ENCODE measurements at places on chromosomes 6 and 20.

GRCh38 chr6:126293891-126294524 is 45.9 kb upstream of the CENPW start:
- DNase-seq: no peak

- no peak for DNase-seq
These were observed 261.8 kb upstream of the QKI start for GRCh38 chr6:163152701-163153100.

DNA sequence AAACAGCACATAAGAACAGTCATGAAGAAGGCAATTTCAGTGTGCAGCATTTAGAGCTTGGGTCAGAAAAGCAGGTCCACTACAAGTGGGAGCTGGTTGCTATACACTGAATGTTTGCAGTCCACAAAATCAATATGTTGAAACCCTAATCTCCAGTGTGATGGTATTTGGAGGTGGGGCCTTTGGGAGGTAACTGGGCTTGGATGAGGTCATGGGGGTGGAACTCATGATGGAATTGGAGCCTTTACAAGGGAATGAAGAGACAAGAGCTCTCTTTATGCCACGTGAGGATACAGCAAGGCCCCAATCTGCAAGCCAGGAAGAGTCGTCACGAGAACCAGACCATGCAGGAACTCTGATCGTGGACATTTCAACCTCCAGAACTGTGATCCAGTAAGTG is 216.7 kb upstream of the SLC35B3 start:
- no peak for DNase-seq

GRCh38 chr20:36336954-36337704 is 31.0 kb downstream of the DLGAP4 start:
- DNase-seq: no peak

- no peak for DNase-seq
These were observed 168.1 kb upstream of the HDDC2 start for GRCh38 chr6:125469915-125470314.

GRCh38 chr20:57508831-57509230 is 16.1 kb downstream of the CTCFL start:
- no peak for DNase-seq

- DNase-seq: no peak
These were observed 28.8 kb downstream of the PDE7B start for GRCh38 chr6:135880066-135880972.

DNA sequence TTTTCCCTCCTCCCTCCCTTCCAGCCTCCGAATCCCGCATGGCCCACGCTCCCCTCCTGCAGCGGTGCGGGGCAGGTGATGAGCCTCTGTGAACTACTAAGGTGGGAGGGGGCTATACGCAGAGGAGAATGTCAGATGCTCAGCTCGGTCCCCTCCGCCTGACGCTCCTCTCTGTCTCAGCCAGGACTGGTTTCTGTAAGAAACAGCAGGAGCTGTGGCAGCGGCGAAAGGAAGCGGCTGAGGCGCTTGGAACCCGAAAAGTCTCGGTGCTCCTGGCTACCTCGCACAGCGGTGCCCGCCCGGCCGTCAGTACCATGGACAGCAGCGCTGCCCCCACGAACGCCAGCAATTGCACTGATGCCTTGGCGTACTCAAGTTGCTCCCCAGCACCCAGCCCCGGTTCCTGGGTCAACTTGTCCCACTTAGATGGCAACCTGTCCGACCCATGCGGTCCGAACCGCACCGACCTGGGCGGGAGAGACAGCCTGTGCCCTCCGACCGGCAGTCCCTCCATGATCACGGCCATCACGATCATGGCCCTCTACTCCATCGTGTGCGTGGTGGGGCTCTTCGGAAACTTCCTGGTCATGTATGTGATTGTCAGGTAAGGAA is at the start of gene OPRM1:
OPRM1 (plus strand) TSS at position 10 of the 612 bp plus-strand sequence; CDS start at position 315, 305 bp downstream.
- DNase-seq: peak; percentile 23

- no peak for DNase-seq
These were observed 147.5 kb downstream of the FLRT3 start for GRCh38 chr20:14189794-14190402.

- no peak for DNase-seq
These were observed 57.6 kb downstream of the SLC22A2 start for GRCh38 chr6:160201061-160201460.

DNA sequence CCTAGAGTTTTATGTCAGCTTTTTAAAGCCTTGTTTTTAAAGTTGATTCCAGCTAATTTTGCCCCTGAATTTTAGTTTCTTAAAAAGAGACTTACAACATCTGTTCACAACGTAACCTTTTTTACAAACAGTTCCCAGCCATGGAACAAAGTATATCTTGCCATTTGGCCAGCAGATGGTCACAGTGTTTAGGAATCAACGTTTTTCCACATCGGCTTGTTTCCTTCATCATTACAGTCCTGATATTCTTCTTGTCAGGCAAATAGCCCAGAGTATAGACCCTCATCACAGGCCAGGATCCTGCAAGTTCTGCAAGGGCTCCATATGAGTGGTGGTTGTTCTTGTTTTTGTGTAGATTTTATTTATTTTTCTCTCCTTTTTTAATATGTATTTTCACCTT is 341.7 kb upstream of the HTR1E start:
- DNase-seq: no peak

DNA sequence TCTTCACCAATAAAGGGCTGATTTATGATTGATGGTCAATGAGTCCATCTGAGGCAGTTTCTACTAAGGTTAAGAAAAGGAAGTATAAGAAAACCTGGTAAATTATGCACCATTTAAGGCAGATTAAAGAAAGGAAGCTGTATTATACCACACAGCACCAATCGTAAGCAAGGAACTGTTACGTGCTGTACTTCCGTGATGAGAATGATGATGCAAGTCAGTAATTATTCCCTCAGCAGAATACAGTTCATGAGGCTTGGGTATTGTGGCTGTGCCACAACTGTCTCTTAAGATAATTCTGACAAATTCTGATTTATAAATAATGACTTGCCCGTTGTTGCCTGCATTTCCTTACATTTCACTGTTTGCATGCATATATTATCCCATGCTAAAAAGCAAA is 699.0 kb downstream of the HDGFL1 start:
- no peak for DNase-seq

DNA sequence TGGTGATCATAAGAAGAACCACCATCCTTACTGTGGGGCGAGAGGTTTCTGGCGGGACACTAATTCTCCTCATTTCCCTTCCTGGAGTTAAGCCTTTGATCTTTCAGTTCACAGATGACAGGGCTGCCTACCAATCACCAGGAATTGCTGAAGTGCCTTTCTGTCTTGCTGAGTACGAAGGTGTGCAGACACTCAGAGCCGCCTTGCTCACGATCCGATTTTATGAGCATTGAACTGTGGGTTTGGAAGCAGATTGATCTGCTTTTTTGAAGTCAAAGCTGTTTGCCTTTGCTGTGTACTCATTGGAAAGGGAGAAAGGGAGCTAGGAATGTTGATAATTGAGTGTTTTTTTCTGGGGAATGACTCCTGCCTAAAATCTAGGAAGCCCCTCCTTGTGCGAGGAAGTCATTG is 129.1 kb upstream of the SALL4 start:
- no peak for DNase-seq

- DNase-seq: no peak
These were observed 905 bp downstream of the PPARD start for GRCh38 chr6:35343092-35343834.

DNA sequence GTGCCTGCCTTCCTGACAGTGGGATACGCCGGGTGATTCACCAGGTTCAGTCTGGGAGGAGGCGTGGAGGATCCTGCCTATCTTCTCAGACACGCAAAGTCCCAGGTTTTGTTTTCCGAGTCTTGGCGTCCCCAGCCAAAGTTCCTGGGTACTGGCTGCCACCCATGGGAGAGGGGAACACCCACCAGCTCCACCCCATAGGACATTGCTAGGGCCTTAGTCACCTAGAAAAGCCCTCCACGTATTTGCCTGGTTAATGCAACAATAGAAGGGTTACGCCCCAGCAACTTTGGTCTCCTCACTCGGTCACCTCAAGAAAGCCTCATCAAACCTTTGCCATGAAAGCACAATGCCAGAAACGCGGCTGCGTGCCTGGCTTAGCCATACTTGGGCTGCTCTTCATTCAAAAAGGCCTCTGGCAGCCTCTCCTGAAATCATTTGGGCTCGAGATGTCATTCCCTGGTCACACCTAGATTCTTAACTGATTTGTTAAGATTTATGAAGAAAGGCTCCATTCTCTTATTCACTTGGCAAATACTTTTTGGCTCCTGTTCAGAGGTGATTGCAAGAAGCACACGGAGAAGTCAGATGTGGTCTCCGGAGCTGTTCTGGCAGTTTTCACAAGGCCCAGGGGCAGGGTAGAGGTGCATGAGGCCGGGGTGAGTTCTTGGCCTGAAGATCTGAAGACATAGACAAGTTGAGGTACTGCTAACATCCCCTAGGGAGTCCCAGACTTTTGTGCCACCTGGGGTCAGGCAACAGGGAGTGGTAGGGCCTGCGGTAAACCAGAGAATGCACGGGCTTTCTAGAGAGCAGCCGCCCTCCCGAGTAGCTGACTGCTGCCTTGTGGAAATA is 35.5 kb upstream of the ZNF133 start:
- no peak for DNase-seq

- DNase-seq: no peak
These were observed 45.2 kb downstream of the BACH2 start for GRCh38 chr6:90251295-90251992.

GRCh38 chr6:165825256-165825815 is 162.3 kb upstream of the PDE10A start:
- DNase-seq: no peak

- DNase-seq: no peak
These were observed 19.3 kb upstream of the RNGTT start for GRCh38 chr6:88982720-88983119.

DNA sequence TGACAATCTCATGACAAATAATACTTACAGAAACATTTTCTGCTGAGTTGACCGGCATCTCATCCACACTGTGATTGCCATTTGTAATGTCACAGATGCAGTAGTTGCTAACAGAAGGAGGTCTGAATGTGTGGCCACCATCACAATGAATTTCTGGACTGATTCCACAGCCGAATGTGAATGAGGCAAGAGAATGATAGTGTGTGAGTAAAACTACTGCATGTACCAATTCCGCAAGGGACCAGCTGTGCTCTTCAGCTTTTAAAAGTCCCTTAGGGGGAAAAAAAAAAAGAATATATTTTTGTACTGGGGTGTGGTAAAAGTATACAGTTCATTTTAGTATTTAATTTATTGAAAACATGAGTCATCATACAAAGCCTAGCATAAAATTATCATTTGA is 96.2 kb downstream of the SESN1 start:
- DNase-seq: no peak

- DNase-seq: no peak
These were observed 9.7 kb downstream of the MAPRE1 start for GRCh38 chr20:32829311-32830005.

- no peak for DNase-seq
These were observed 316.5 kb downstream of the BTBD9 start for GRCh38 chr6:38323216-38323615.

GRCh38 chr6:119384444-119384843 is 34.9 kb upstream of the MAN1A1 start:
- no peak for DNase-seq

GRCh38 chr6:38933426-38933825 is 115.2 kb upstream of the GLP1R start:
- no peak for DNase-seq

GRCh38 chr6:124297507-124297906 is 493.8 kb downstream of the NKAIN2 start:
- no peak for DNase-seq

GRCh38 chr6:105135056-105135455 is 44.8 kb downstream of the POPDC3 start:
- DNase-seq: no peak

GRCh38 chr6:132789396-132789776 is 9.1 kb downstream of the SLC18B1 start:
- DNase-seq: peak; percentile 21

GRCh38 chr6:144510859-144511258 is 225.7 kb downstream of the UTRN start:
- no peak for DNase-seq

- DNase-seq: no peak
These were observed 7.2 kb downstream of the TPX2 start for GRCh38 chr20:31746068-31746878.

DNA sequence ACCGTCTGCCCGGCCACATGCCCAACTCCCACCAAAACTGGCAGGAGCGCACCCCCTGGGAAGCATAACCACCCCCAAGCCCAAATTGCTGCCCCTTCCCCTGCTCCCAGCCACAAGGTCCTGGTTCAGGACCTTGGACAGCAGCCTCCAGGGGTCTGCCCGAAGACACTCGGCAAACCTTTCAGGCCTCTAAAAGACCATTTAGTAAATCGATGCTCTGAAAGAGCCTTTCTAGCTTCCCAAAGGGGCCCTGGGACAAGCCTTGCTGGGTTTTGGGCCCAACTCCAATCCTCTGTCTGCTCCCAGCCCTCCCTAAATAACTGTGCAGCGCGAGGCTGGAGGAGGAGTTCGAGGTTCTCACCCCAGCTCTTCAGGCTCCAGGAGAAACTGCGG is 30.5 kb downstream of the GRM4 start:
- DNase-seq: no peak

- DNase-seq: no peak
These were observed 140.3 kb downstream of the ATXN1 start for GRCh38 chr6:16621002-16621401.

DNA sequence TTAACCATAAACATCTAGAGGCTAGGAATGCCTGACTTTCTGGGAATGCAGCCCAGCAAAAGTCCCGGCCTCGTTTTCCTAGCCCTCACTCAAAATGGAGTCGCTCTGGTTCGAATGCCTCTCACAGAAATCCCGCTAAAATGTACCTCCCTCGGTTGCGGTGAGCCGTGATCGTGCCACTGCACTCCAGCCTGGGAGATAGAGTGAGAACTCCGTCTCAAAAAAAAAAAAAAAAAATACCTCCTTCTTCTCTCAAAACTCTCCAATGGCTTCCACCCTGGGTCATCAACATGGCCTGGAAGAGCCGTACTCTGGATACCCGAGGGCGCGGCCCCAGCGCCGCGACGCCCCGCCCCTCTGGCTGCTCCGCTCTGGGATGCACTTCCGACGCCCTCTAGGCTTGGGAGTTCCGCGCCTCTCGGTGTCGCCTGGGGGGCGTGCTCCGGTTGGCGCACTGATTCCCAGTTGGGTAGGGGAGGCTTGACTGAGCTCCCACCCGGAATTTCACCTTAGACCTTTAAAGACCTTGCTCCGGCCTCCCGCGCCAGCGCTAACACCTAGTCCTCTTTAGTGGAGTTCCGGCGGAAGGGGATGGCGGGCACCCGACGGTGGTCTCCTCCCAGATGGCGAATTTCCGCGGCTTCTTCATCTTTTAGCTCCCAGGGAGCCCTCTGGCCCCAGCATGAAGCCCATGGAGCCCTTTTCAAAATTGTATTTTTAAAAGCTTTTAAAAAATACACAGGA is 12.3 kb downstream of the HMGN4 start:
- DNase-seq: no peak

DNA sequence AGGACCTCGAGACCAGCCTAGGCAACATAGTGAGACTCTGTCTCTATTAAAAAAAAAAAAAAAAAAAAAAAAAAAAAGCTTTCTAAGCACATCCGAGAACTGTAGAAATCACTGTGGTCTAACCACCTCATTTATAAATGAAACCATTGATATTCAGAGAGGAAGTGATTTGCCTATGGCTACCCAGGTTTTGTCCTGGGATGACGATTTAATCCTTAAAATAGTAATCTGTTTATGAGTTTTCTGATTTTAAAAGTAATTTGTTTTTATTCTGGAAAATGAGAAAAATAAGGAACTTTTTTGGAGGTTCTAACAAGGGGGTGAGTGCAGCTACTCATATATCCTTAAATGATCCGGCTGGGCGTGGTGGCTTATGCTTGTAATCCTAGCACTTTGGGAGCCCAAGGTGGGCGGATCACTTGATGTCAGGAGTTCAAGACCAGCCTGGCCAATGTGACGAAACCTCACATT is 6.5 kb upstream of the BTN3A2 start:
- DNase-seq: no peak

GRCh38 chr6:4364172-4364571 is 228.8 kb upstream of the ECI2 start:
- DNase-seq: no peak

- DNase-seq: no peak
These were observed 77.8 kb downstream of the PKHD1 start for GRCh38 chr6:52009466-52010140.
